Esophagus squamous epithelium (tissue), 5 donors: ENCODE measurements at places on chromosomes 7 and 10.

GRCh38 chr10:120112809-120113208, 220.3 kb downstream of the SEC23IP start:
- no peak for DNase-seq

DNA sequence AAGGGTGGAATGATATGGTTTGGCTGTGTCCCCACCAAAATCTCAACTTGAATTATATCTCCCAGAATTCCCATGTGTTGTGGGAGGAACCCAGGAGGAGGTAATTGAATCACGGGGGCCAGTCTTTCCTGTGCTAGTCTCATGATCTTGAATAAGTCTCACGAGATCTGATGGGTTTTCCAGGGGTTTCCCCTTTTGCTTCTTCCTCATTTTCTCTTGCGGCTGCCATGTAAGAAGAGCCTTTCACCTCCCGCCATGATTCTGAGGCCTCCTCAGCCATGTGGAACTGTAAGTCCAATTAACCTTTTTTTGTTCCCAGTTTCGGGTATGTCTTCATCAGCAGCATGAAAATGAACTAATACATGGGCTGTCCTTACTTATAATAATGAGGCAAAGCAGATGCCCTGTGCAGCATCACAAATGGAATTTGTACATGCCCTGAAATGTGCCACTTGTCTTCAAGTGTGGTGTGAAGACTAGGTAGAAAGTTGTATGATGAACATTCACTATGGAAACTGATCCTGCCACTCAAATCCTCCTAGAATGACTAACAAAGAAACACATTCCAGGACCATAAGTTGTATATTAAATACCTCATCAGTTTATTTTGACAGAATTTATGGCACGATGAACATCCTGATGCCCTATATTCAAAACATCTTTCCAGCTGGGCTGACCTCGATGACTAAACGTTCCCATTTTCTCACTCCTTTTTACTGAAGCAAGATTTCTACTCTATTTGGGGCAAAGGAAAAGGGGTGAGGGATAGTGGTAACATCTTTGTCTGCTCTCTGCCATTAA, 122.8 kb upstream of the CTTNBP2 start:
- no peak for DNase-seq

DNA sequence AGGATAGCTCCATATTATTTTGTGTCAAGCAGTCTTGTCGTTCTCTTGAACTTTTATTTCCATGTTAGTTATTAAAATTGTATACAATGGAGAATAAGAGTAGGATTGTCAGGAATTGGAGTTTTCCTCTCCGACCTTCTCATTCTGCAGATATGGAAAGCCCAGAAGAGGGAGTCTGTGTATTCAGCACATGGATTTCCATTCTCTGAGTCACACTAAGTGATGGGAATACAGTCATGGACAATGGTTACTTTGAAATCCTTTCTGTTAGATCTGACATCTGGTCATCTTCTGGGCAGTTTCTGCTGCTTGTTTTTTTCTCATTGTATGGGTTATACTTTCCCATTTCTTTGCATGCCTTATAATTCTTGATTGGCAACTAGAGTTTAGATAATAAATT, 5.0 kb upstream of the TASOR2 start:
- no peak for DNase-seq

GRCh38 chr7:50655020-50655419, 89.8 kb upstream of the DDC start:
- DNase-seq = no peak

DNA sequence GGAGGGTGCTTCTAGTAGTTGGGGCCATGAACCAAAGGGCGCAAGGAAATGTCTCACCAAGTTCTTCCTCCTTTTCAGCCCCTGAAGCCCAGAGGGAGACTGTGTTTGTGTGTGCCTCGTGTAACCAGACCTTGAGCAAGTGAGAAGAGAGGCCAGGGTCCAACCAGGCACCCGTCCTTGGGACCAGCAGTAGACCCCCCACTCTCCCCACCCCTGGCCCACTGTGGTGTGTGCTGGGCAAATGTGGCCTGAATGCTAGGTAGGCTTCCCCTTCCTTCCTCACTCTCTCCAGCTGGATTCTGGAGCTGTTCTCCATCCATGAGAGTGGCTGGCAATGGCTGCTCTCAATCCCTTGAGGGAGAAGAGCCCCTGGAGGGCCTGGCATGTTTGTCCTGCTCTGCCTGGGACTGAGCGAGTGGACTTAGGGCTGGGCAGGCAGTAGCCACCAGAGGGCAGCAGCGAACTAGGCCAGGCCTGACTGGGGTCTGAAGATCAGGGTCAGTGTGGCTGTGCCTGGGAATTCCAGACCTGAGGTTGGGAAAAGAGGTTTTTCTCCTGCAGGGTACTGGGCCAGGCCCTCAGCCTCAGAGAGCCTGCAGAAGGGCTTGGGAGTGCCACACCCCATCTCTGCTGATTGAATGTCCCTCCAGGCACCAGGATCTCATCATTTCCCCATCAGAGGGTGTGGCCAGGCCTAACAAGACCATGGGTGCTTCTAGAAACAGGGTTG, 12.5 kb downstream of the SFRP5 start:
- DNase-seq = no peak
